ENCODE measurements at places on chromosomes 2 and 18. TPM values are rescaled to one million over a fixed set of nuclear protein-coding genes. Genes with fewer than 3 reads are reported as not detected.

GRCh38 chr2:101402630-101403029, 15.3 kb upstream of the CREG2 start:
- H3K4me1 ChIP-seq, result no peaks in the 10 kb centered on the region
- H3K27ac ChIP-seq, result no peak overlapping the region
- no peaks in the 10 kb centered on the region for H3K36me3 ChIP-seq
- DNase-seq, result no peak
- no peak overlapping the region for H3K4me3 ChIP-seq

DNA sequence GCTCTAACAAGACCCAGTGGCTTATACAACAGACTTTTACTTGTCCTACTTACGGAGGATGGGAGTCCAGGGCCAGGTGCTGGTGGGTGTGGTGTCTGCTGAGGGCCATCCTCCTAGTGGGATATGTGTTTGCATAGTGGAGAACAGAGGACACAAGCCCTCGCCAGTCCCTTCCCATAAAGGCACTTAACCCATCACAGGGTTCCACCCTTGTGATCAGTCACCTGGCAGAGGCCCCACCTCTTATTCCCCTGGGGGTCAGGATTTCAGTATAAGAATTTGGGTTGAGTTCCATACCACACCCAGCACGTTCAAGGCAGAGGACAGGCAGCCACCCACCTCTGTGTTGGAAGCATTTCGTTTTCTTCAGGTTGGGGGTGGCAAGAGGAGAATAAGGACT, 259.0 kb downstream of the AGAP1 start:
- no peaks in the 10 kb centered on the region for H3K27me3 ChIP-seq
- peaks cover 13% of the 10 kb centered on the region for H3K4me1 ChIP-seq

- H3K4me1 ChIP-seq, result no peaks in the 10 kb centered on the region
- H3K36me3 ChIP-seq, result no peaks in the 10 kb centered on the region
- no peak overlapping the region for H3K27ac ChIP-seq
- no peaks in the 10 kb centered on the region for H3K27me3 ChIP-seq
- DNase-seq, result no peak
These were observed 478.0 kb downstream of the PID1 start for GRCh38 chr2:228793116-228793515.

DNA sequence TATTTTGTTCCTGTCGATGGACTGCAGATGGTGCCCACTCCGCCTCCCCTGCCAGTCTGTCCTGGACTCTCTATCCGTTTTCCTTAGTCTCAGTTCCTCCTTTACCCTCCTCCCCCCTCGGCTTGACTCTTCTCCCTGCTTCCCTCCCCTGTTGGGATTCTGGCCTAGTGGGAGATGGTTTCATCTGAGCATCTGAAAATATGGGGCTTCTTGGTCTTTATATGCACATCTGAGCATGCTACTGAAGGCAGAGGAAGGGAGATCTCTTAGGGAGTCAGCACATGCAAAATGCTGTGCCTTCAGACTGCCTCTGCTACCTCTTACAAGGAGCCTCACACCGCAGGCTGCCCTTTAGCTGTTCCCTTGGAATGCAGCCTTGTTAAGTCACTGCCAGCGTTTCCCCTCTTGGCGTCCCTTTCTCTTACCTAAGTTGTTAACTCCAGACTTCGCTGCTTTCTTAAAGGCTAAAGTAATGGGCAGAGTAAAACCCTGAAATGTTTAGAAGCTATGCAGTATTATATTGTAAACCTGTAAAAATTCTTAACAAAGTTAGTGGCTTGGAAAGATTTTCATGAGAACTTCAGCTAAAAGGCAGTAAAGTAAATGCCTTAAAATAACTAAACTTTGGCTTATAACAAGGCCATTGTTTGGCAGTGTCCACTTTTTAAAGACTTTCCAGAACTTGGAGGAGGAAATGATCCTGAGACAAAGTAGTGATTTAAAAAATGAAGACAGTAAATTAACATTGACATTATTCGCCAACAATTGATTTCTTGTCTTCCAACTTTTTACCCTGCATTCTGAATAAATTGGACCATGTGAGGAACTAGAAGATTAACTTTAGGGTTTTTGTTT, 49.8 kb downstream of the LDLRAD4 start:
- no peaks in the 10 kb centered on the region for H3K27me3 ChIP-seq
- H3K27ac ChIP-seq, result no peak overlapping the region

Gene NT5DC4
- total RNA-seq, result not detected

Gene CRYGA
- total RNA-seq, result not detected

GRCh38 chr2:32061973-32062861, 1.1 kb upstream of the SPAST start:
- peak; percentile 77 for DNase-seq
- H3K4me1 ChIP-seq, result peaks cover 17% of the 10 kb centered on the region
- no peaks in the 10 kb centered on the region for H3K27me3 ChIP-seq
- H3K27ac ChIP-seq, result peak overlapping the region; percentile 92

Gene MC5R
- total RNA-seq, result not detected

DNA sequence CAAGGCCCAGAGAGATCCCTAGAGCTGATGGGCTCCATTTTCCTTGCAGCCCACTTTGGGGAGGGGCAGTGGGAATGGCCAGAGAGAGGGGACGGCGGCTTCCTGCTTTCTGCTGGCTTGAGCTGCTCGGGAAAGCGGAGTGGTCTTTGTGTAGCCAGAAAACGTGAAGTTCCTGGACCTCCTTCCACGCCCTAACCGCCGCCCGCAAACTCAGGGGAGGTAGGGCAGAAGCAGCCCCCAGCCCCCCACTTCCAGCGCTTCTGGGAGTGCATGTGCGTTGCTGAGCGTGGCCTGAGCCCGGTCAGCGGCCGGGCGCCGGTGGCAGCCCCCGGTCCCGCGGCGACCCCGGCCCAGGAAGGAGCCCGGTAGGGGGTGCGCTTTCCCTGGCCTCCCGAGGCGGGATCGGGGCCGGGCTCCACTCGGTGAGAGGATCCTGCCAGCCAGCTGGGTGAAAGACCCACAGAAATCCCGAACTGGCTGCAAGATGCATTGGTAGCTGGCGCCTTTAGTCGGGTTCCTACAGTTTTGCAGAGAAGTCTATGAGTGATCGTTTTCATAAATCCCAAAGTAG, 25.3 kb upstream of the BOD1L2 start:
- H3K4me1 ChIP-seq, result no peaks in the 10 kb centered on the region
- H3K36me3 ChIP-seq, result no peaks in the 10 kb centered on the region
- no peaks in the 10 kb centered on the region for H3K27me3 ChIP-seq
- DNase-seq, result peak; percentile 5
- H3K27ac ChIP-seq, result no peak overlapping the region
- H3K4me3 ChIP-seq, result no peak overlapping the region

DNA sequence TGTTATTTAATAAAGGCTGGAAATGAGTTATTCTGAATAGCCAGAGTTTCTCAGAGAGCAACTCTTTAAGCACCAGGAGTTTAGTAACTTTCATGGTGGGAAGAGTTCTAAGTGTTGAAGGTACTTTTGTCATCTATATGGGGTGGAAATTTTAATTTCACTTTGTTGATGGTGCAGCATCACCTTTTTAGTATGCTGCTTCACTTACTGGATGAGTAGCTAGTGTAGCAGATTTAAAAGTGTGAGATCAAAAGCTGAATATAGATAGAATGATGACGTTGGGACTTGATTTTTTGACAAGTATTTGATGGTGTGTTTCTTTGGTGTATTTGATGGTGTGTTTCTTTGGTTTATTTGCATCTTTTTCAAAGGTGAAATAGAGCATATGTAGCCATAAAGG, 47.3 kb downstream of the MAP4K4 start:
- H3K36me3 ChIP-seq, result no peaks in the 10 kb centered on the region
- H3K4me3 ChIP-seq, result no peak overlapping the region
- no peak overlapping the region for H3K27ac ChIP-seq
- no peak for DNase-seq
- peaks cover 81% of the 10 kb centered on the region for H3K4me1 ChIP-seq

- no peak for DNase-seq
- H3K4me3 ChIP-seq, result no peak overlapping the region
These were observed 72.6 kb upstream of the THUMPD2 start for GRCh38 chr2:39851651-39852110.
